Mononuclear cell (primary cell): ENCODE measurements at places on chromosomes 12 and 14. TPM values are rescaled to one million over a fixed set of nuclear protein-coding genes. Genes with fewer than 3 reads are reported as not detected.

Gene AMDHD1
- 0.63 TPM for total RNA-seq

Gene TEX22
- total RNA-seq: 0.10 TPM

Gene GLT1D1
- 9.8 TPM for total RNA-seq

Gene OR2AP1
- not detected for total RNA-seq

Gene GOLGA5
- total RNA-seq: 11.1 TPM

Gene SLC6A15
- not detected for total RNA-seq

Gene FOXM1
- total RNA-seq: 0.84 TPM

Gene ERP27
- total RNA-seq: 8.3 TPM

Gene BRMS1L
- 6.7 TPM for total RNA-seq

Gene ADIPOR2
- total RNA-seq: 18.3 TPM

Gene SLC6A13
- not detected for total RNA-seq

Gene ISCU
- total RNA-seq: 137 TPM

Gene MMP14
- 2.9 TPM for total RNA-seq

Gene TMEM263
- 20.3 TPM for total RNA-seq

Gene TMEM63C
- total RNA-seq: 1.4 TPM

Gene PYGL
- 51.3 TPM for total RNA-seq

Gene MARCHF9
- 13.9 TPM for total RNA-seq

Gene KRT81
- total RNA-seq: not detected

Gene ATG2B
- total RNA-seq: 29.8 TPM

Gene DPF3
- 1.3 TPM for total RNA-seq

Gene RNASE4
- 5.7 TPM for total RNA-seq

Gene GPR68
- 1.7 TPM for total RNA-seq

Gene SLC25A21
- total RNA-seq: not detected
